HAP-1 (cell line): ENCODE measurements at places on chromosomes 5 and 9.

DNA sequence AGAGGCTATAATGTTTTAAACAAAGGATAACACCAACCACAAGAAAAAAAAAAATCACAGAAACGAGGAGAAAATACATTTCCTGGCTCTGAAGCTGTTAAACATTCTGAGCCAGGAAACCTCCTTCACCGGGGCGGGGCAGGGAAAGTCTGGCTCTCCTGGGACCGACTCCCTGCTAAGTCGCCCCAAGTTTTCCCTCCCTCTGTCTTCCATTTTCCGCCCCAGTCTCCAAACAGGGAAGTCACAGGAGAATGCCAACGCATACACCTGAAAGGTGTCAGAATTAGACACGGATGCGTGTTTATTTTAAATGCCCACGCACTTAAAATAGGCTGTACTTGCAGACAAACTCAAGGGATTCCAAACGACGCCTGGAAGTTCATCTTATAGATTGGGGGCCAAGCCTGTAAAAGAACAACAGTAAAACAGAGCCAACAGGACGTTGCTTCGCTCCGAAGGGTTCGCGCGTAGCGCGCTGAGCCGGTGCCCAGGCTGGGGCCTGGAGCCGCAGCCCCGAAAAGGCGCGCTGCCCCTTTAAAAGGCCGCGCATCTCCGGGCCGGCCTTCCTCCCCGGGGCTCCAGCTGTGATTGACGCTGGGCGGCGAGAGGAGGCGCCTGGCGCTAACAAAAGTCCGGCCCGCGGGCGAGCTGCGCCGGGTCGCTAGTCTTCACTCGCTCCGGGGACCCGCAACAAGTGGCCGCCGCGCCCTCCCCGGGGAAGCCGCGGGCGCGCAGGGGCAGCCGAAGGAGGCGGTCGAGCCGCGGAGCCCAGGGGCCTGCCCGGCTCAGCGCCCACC, at the start of gene FBXL7:
FBXL7 (plus strand) TSS at position 653 of the 797 bp plus-strand sequence.
- DNase-seq = peak; percentile 60

DNA sequence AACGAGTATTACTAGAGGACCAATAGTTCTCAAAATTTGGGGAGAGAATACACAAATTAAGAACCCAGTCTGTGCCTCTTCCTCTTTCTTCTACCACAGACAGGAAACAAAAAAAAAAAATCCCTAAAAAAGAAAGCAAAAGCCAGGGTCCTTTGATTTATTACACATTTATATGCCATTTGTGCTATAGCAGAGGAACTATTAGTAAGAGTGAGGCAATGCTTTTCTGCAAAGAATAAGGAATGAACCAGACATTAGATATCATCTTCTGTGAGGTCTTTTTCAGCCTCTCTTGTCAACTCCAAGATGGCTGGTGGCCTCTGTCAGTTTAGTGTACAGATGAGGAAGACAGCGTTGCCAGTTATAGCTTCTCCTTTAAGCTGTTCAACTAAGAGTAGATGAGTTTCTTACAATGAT, 127.6 kb downstream of the RFX3 start:
- no peak for DNase-seq

- no peak for DNase-seq
These were observed 476.1 kb upstream of the MEF2C start for GRCh38 chr5:89359046-89359445.

GRCh38 chr5:102582696-102583095, 83.9 kb upstream of the SLCO6A1 start:
- DNase-seq = no peak

GRCh38 chr5:148511810-148512347, 128.1 kb downstream of the FBXO38 start:
- no peak for DNase-seq

DNA sequence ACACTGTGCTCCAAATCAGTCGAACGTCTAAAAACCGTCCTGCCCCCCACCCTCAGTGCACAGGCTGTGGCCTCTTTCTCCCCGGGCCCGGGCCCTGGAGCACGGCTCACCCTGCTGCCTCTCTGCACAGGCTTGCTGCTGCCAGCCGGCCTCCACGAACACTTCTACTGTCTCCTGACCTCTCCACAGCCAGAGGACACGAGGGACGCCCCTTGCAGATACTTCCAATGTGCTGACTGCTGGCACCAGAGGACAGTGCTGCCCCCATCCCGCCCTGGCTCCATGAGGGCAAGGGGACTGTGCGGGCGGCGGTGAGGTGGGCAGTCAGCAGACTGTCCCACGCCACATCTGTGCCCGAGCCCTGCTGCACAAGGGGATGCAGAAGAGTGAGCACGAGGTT, 174.8 kb downstream of the COL23A1 start:
- no peak for DNase-seq

DNA sequence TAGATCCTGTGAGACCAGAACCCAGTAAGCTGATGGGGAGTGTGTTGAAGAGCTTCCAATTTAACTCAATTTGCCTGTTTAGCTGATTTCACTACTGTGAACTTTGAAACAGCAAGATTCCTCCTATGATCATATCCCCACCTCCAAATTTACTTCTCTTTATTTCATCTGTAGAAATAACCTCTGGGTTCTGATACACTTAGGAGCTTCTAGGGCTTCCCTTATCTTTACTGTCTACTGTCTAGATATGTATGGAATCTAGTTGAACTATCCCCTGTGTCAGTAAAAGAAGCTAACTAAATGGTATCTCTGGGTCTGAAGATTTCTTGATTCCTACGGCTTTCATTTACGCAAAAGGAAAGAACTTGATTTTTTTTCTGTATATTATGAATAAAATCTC, 116.8 kb downstream of the GCNT1 start:
- no peak for DNase-seq
